ENCODE measurements at places on chromosomes 3 and 15. TPM values are rescaled to one million over a fixed set of nuclear protein-coding genes. Genes with fewer than 3 reads are reported as not detected.

Gene P2RY1
- 4.1 TPM for total RNA-seq

Gene ANKRD34C
- 0.19 TPM for total RNA-seq

Gene FGD5
- total RNA-seq, result 34.7 TPM

Gene TMEM43
- total RNA-seq, result 115 TPM

Gene ZNF660
- total RNA-seq, result 7.7 TPM

Gene KBTBD13
- total RNA-seq, result 0.57 TPM

Gene PFN2
- 92.4 TPM for total RNA-seq

Gene NTRK3
- 34.3 TPM for total RNA-seq

Gene KIF23
- 3.3 TPM for total RNA-seq

Gene PPP2R3A
- total RNA-seq, result 10.6 TPM

Gene BDH1
- 3.1 TPM for total RNA-seq

Gene PTPN9
- total RNA-seq, result 21.7 TPM

Gene PLCB2
- 29.0 TPM for total RNA-seq

Gene ALS2CL
- total RNA-seq, result 12.5 TPM

Gene SKIL
- total RNA-seq, result 101 TPM

Gene GPR15
- total RNA-seq, result not detected

Gene PCSK6
- total RNA-seq, result 9.2 TPM

Gene INSYN1
- 12.8 TPM for total RNA-seq

Gene DZIP1L
- total RNA-seq, result 10.9 TPM

Gene DAPK2
- total RNA-seq, result 2.1 TPM

Gene MYL3
- 5.9 TPM for total RNA-seq

Gene CCR3
- total RNA-seq, result not detected

Gene CTDSPL
- 45.7 TPM for total RNA-seq

Gene MINAR1
- 0.76 TPM for total RNA-seq

Gene PEAK1
- 101 TPM for total RNA-seq

Gene NME9
- total RNA-seq, result not detected

Gene SERINC4
- not detected for total RNA-seq

Gene OSTN
- total RNA-seq, result not detected

Gene DPPA4
- total RNA-seq, result not detected

Measured in posterior vena cava (tissue), 2 donors.